Activated CD8-positive, alpha-beta memory T cell treated with anti-CD3 and anti-CD28 coated beads for 1 hour (primary cell): ENCODE measurements at places on chromosomes 1 and 21.

DNA sequence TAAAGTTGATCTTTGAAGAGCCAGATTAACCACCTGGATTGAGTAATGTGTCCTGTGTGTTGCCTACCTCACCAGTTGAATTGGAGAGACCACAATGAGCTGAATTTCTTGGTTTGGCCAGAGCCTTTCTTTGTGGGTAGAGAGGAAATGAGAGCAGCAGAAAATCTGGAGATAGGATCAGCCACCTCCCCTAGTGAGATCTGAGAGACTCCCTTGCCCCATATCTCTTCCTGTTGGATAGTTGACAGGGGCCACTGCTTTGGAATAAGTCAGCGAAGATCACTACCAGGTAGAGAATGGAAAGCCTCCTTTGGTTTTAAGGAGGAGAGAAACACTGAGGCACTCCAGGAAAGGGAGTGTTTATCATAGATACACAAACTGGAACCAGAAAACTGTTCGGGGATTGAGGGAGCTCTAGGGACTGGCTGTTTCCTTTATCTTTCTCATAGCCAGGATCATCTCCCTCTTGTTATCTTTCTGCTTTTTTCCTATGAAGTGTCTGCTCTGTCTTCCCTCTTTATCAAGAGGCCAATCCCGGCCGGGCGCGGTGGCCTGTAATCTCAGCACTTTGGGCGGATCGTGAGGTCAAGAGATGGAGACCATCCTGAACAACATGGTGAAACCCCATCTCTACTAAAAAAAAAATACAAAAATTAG lies 21.3 kb upstream of the ZNF326 start:
- DNase-seq, result no peak

GRCh38 chr1:157803851-157804250 lies 16.1 kb downstream of the FCRL1 start:
- DNase-seq, result no peak

- DNase-seq, result no peak
Measured at GRCh38 chr1:54126271-54126815, 26.5 kb downstream of the CDCP2 start.

DNA sequence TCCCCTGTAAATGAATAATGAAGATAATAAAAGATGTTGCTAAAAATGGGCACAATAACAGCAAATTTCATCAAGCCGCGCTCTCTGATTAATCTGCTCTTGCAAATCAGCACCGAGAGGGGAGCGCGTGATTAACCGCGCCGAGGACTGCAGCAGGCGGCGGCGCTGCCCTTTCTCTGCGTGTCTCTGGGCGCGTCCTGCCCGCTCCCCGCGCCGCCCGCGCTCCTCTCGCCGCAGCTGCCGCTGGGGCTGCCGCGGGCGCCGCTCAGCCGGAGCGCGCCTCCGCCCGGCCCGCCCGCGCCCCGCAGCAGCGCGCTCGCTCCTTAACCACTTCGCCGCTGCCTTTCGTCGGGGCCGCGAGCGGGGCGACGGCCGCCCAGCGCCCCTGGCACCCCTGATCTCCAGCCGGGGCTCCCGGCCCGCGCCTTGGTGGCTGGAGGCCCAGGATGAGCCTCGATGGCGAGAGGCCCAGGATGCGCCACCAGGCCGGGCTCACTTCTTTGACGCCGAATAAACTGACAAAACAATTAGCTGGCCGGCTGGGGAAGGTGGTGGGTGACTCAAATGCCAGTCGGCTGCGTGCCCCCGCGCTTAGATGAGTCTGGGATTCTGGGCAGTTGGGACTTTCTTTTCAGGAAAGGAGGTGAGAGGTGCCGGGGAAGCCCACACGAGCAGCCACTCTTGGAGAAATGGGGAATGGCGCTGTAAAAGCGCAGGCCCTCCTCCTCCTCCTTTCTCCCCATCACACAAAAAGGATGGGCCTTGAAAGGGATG lies 221.4 kb upstream of the PKN2 start:
- DNase-seq, result no peak

- no peak for DNase-seq
Measured at GRCh38 chr1:167171286-167171929, 49.3 kb upstream of the POU2F1 start.

DNA sequence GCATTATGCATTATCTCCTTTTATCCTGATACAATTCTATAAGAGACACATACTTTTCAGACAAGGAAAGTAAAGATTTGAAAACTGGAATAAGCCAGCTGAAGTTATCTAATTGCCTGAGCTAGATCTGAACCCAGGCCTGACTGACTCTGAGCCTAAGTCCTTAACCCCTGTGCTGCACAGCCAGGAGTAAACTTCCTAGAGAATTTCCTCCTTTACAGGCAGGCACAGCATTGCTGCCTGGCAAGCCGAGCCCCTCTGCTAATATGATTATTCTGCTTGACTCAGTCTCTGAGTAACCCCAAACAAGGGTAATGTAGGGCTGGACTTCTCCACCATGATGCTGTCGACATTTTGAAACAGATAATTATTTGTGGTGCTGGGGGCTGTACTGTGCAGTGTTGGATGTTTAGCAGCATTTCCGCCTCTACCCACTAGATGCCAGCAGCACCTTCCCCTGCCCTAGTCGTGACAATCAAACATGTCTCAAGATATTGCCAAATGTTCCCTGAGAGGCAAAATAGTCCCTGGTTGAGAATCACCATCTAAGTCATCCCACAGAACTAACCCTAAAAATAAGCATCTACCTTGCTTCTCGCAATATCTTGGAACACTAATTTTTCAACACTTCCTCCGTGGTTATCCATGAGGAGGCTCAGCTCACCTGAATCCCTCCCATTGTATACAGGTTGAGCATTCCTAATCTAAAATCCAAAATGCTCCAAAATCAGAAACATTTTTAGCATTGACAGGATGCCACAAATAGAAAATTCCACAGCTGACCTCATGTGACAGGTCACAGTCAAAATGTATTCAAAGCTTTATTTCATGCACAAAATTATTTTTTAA lies 18.5 kb downstream of the CAMK1G start:
- no peak for DNase-seq

GRCh38 chr1:14726606-14727005 lies 128.1 kb downstream of the KAZN start:
- no peak for DNase-seq

DNA sequence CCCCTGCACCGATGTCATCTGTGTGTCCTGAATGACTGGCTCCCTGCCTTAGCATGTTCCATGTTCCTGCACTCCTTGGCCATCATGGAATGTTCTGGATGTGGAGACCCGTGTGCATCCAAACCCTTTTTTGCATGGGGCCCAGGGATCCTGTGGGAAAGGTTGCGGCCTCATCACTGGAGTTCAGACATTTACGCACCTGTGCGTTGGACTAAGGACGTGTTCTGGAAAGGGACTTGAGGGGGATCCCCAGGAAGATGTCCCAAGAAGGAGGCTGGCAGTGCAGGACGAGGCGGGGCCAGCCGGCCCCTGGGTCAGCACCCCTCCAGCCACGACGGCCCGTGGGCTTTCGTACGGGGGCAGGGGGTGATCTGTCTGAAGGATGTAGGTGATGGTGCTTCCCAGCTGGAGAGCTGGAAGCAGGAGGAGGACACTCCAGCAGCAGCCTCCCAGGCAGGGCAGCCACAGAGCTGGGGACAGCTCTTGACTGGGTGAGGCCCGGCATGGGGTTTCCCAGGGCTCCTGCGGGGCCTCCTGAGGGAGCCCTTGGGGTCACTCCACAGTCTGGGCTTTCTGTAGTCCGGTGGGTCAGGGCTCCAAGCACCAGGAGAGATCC lies 67.2 kb downstream of the SCCPDH start:
- no peak for DNase-seq

GRCh38 chr1:204084247-204084772 lies 11.4 kb downstream of the SOX13 start:
- no peak for DNase-seq

GRCh38 chr21:41366522-41367151 lies 4.8 kb downstream of the MX2 start:
- no peak for DNase-seq

DNA sequence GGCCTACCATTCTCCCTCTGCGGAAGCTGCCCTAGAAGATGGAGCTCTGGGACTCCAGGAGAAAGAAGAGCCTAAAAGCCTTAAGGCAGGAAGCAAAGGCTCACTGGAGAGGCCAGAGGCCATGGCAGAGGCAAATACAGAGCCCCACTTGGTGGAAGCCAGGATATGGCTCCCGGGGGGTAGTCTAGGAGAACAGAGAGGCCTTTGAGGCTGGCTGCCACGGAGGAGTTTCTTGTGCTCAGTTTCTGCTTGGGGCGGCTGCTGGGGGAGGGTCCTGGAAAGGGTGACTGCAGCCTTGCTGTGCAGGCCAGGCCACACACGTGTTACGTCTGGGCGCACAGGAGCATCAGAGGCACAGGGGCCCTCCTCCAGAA lies 5.4 kb downstream of the CC2D1B start:
- no peak for DNase-seq
